Activated CD4-positive, alpha-beta T cell treated with anti-CD3 and anti-CD28 coated beads for 36 hours (primary cell): ENCODE measurements at places on chromosomes 3 and 15.

DNA sequence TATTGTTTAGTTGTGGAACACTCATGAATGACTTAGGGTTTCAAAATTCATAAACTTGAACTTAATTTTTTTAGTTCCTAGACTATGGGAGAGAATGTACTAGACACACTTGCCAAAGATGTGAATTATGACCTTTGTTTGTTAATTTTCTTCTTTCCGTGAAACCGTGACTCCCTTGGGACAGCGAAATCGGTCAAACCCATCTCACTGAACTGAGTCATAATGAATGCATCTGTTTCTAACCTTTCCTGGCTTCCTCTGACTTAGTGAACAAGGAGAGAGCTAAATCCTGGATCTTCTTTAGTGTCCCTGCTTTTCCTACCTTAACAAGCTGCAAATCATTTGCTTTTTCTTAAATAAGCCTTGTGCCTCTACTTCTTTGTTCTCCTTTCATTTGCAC, 85.5 kb downstream of the LARS2 start:
- DNase-seq, result no peak

DNA sequence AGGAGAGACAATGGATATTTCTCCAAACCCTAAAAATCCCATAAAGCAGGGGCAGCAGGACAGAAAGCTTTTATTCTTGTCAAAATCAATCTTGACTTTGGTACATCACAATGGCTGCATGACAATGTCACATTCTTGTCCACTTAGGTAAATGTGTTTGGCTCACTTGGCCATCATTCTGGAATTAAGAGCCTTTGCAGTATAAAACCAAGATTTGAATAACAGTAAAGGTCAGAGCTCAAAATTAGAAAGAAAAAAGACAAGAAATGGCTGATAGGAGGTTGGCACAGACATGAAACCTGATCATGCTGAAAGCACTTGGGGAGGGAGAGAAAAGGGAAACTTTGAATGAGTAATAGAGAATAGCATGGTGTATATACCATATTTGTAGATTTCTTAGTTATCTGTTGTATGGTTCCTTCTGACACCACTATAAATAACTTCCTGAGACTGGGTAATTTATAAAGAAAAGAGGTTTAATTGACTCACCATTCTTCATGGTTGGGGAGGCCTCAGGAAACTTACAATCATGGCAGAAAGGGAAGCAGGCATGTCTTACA, 158.5 kb upstream of the SGO1 start:
- no peak for DNase-seq

DNA sequence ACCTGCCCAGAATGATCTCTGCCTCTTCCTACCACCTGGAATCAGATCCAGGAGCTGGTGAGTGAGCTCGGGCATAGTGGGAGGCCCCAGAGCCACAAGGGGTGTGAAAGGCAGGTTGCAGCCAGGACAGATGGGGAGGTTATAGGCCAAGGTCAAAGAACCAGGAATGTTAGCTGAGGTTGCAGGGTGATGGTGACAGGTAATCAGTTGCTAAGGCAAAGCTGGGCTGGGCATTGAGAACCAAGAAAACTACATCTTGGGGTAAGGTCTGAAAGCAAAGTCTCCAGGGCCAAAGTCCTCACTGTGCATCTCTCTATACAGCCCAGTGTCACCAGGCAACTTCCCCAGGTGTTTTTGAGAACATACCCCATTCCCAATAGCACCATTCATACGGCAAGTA, 38.4 kb upstream of the SLC6A11 start:
- no peak for DNase-seq

DNA sequence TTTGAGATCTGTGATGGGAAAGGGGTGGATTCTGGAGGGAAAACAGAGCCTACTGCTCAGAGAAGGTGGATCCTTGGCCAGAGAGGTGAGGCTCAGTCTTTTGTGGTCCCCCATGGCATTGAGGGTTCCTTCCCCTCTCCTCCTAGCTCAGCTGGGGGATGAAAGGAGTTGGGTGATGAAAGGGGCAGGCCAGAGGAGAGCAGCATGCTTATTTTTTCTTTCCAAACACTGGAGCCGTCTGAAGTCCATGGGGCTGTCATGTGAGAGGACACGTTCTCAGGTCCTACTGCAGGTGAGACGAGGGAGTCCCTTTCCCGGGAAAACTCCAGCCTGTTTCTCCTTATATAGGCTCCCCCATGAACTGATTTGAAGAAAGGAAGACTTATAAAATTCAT, 71.4 kb downstream of the SCN5A start:
- no peak for DNase-seq

DNA sequence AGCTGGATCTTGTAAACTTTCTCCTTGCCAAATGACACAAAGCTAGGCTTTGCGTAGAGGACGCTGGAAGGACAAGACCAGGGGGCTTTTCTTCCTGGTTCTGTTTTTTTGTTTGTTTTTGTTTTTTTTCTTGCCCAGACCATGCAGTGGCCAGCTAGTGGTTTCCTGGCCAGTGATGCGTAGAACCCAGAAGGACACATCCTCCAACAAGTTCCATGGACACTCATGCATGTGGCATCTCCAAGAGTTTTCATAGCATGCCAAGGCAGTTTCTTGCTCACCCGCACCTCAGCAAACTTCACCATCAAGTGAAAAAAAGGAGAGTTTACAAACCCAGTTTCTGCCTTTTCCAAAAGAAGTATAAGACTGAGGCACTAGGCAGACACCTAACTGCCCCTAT, 46.1 kb upstream of the TMCO5A start:
- DNase-seq, result no peak
